NCI-H187 (cell line): ENCODE measurements at places on chromosomes 3 and 15.

DNA sequence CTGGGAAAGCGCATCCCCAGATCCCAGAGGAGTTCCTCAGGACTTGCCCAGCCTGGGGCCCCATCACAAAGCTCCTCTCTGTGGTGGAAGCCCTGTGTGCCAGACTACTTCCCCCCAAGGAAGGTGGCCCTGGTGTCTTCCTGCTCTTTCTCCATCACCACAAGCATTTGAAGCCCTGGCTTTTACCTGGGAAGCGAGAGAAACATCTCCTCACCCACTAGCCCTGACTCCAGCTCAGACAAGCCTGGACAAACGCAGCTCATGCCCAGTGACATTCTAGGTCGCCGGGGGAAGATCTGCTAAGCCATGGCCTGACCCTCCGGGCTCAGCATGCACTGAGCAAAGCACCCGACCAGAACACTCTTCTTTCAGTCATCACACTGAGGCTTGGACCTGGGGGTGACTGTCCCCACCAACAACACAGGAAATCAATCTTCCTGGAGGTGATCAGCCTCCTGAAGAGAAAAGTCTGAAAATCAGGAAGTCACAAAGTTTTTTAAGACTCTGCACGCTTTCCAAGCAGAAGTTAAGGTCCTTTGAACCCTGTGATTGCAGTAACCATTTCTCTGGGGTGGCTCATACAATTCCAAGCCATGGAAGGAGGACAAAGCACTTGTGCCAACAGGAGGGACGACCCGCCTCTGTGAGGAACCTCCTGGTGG, 40.8 kb downstream of the KLHL25 start:
- DNase-seq = no peak

DNA sequence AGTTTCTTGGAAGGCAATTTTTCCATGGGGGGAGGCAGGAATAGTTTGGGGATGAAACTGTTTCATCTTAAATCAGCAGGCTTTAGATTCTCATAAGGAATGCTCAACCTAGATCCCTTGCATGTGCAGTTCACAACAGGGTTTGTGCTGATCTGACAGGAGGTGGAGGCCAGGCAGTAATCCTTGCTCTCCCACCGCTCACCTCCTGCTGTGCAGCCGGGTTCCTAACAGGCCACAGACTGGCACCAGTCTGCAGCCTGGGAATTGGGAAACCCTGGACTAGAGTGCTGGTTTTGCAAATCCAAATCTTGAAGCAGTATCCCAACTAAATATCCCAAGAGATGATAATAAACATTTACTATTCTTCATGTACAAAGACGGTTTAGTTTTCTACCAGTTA, 256.3 kb upstream of the TMCO5A start:
- no peak for DNase-seq

DNA sequence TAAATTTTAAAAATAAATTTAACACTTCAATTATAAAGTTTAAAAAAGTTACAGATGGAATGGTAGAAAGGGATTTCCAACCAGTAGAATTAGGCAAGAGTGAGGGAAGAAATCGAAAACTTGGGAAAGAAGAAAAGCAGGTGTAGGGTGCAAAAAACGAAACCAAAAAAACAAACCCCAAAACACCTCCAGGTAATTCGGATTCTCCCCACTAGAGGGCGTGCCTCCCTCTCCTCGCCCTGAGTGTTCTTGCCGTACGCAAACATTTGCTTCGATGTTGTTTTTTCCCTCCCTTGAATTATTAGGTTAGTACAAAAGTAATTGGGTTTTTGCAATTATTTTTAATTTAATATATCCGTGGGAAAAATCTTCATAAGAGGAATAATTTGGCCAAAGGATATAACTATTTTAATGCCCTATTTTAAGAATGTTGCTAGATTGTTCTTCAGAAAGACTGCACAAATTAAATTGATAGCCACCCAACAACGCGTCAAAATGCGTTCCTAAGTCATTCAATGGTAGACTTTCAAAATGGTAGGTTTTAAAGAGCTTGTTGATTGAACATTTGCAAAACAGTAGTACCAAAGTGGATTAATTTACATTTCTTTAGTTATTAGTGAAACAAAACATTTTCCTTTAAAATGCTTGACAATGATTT, 63.7 kb downstream of the SLC30A4 start:
- DNase-seq = peak; percentile 6

GRCh38 chr15:70132571-70132970, 34.9 kb upstream of the TLE3 start:
- no peak for DNase-seq

- DNase-seq = no peak
Measured at GRCh38 chr3:28850186-28850585, 430.7 kb upstream of the RBMS3 start.

DNA sequence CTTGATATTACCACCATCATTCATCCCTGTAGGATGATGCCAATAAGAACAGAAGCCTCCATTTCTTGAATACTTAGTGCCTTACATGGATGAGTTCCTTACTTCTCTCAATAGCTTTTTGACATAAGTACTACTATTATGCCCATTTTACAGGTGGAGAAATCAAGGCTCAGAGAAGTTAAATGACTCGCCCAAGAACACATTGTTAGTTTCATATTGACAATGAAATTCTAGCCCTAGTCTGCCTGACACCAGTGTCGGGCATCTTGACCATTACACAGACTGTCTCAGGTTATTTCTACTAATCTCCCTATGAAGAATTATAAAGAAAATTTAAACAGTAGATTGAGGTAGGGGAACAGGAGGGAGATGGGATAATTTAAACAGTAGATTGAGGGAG, 52.5 kb upstream of the ARL8B start:
- DNase-seq = no peak

DNA sequence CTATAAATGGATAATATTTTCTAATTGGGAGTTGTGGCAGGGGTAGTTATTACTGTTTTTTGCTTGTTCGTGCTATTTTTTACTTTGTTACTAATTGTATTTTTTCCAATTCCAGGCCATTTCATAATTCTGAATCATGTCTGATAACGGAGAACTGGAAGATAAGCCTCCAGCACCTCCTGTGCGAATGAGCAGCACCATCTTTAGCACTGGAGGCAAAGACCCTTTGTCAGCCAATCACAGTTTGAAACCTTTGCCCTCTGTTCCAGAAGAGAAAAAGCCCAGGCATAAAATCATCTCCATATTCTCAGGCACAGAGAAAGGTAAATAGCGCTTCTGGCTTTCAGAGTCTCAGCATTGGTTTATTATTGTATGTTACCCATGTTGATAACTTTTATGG, 42.9 kb downstream of the PAK2 start:
- DNase-seq = no peak

GRCh38 chr3:102224171-102224570, 210.6 kb upstream of the ZPLD1 start:
- DNase-seq = no peak

GRCh38 chr3:172517859-172518466, 5.3 kb downstream of the TNFSF10 start:
- no peak for DNase-seq

- DNase-seq = no peak
Measured at GRCh38 chr3:140143367-140144069, 208.5 kb downstream of the CLSTN2 start.

DNA sequence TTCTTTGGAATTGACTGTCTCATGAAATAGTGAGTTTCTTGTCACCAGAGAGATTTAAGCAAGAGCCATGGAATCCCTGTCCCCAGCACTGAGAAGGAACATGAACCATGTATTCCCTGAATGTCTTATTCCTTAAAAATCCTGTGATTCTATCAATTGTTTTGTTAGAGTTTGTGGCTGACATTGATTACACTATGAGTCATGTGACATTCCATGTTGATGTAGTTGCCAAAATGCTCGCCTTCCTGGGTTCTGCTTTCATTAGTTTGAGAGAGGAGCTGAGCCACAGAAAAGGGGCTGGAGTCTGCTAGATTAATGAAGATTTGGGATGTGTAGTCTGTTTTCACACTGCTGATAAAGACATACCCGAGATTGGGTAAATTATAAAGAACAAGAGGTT, 294.9 kb upstream of the CTDSPL start:
- DNase-seq = no peak

- DNase-seq = no peak
Measured at GRCh38 chr3:29971895-29972294, 634.5 kb upstream of the TGFBR2 start.

DNA sequence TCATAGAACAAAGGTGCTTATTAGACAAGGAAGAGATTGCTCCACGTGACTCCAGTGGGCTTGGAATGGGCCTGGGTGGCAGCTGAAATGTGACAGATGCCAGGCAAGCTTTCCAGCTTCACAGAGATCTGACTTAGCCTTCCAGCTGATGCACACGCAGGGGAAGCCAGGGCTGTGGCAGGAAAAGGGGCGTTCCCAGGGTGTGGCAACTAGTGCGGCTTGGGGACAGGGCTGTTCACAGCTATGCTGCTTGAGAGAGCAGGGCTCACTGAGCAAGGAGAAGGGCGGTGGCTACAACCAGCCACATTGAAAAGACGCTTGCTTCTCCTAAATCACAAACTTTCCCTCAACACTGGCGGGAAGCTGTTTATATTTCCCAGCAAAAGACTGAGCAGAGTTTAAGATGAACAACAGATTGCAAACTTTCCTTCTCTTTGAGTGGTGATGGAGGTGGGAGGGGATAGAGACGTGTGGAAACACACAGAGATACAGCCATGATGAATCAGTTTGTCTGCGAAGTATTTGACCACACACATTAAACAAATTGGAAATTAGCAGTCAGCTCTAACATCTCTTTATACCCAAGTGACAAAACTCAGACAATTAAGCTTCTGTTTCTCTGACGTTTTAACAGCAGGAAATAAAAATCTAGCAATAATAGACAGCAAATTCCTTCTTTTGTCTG, 127.5 kb downstream of the BDH1 start:
- DNase-seq = no peak

- no peak for DNase-seq
Measured at GRCh38 chr3:23263796-23264195, 60.7 kb downstream of the UBE2E2 start.

DNA sequence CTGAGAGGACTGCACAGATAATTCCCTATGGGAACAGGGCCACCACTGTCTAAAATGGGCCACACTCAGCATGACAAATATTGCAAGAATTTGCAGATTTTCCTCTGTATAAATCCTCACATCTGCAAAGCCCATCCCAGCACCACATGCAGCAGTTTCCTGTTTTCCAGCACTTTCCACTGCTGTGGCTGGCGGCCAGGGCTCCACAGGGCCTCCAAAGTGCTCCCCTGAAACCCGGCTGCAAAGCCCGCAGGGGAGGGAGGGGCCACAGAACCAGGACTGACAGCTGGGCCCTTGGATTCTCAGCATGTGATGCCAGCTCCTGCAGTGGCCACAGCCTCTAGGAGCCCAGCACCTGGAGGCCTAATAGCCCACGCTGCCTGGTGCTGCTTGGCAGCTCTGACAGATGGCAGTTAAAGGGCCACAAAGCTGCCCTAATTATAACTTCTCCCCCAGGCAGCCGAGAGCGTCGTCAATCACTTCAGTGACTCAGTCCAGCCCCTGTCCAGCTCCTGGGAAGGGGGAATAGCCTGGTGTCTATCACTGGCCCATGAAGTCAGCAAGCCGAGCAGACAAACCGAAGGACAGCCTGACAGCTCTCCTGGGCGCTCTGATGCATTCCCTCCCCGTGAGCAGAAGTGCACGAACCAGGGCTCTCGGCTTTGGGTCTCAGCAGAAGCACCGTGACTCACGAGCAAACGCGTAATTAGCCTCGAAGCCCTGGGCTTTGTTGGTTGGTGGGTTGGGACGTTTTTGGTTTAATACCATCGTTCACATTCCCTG, 4.7 kb downstream of the LRRC15 start:
- DNase-seq = no peak

DNA sequence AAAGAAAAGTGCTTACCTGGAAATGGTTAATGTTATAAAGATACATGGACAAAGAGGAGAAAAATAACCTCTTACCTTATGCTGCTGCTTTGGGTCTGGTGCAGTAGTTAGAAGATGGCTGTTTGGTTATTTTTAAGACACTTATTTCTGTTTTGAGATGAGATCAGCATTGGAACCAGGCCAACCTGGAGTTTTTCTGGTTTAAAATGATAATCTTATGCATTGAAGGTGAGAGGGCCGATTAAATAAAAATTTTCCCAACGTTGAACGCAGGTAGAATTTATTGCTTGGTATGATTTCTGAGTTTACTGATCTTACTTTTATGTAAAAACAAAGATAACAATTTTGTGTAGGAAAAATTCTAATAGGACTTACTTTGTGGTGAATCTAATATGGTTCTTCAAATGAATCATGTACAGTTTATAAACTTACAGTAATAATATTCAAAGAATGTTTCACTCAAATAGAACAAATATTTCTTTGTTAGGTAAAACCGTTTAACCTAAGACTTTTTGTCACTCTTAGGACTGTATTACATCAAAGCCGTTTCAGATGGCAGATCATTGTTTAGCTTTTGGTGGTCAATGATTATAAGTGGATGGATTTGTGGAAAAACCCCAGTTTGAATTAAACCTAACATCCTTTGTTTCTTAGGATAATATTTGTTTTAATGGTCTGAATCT, 14.9 kb downstream of the UBE2E2 start:
- DNase-seq = no peak

- DNase-seq = no peak
Measured at GRCh38 chr3:72085036-72085435, 300.1 kb upstream of the PROK2 start.
